ENCODE measurements at places on chromosomes 12 and 14. TPM values are rescaled to one million over a fixed set of nuclear protein-coding genes. Genes with fewer than 3 reads are reported as not detected.
A peak's percentile ranks its signal among the peaks of the same experiment; 100 is the strongest.

PPP1R36 gene
- polyA plus RNA-seq, result 0.37 TPM

IL23A gene
- 0.12 TPM for polyA plus RNA-seq

- H3K36me3 ChIP-seq, result no peaks in the 10 kb centered on the region
- no peak overlapping the region for H3K4me3 ChIP-seq
- no peaks in the 10 kb centered on the region for H3K27me3 ChIP-seq
- H3K4me1 ChIP-seq, result no peaks in the 10 kb centered on the region
- DNase-seq, result no peak
Observed at GRCh38 chr12:89801284-89801683, 92.6 kb upstream of the ATP2B1 start.

- H3K36me3 ChIP-seq, result no peaks in the 10 kb centered on the region
- DNase-seq, result no peak
- H3K4me1 ChIP-seq, result no peaks in the 10 kb centered on the region
Observed at GRCh38 chr12:122659579-122659978, 43.6 kb downstream of the HCAR2 start.

DNA sequence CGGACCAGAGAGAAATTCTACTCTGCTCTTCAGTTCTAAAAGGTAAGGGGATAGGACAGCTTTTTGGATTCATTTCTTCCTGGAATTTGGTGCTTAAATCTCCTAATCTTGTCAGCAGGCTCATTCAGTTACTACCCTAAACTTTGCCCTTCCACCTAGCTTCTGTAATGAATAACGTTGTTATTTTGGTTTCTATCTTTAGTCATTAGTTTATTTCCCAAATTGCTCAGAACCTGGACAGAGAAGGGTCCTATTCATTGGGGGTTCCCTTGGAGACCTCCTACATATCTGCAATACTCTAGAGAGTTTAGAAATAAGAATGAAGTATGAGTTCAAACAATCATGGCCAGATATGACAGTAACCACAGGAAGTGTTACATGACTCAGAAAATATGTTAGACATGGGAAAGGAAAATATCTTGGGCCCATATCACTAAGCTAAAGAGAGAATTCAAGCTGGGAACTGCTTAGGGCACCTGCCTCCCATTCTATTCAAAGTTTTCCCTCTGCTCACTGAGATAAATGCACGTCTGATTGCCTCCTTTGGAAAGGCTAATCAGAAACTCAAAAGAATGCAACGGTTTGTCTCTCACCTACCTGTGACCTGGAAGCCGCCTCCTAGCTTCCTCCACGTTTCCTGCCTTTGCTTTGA lies 87.9 kb downstream of the GAS2L3 start:
- H3K4me3 ChIP-seq, result no peak overlapping the region
- no peaks in the 10 kb centered on the region for H3K27me3 ChIP-seq
- H3K36me3 ChIP-seq, result no peaks in the 10 kb centered on the region
- no peak overlapping the region for H3K27ac ChIP-seq
- no peaks in the 10 kb centered on the region for H3K4me1 ChIP-seq

GRCh38 chr14:31071151-31071550 lies 45.0 kb upstream of the STRN3 start:
- no peaks in the 10 kb centered on the region for H3K4me1 ChIP-seq
- no peaks in the 10 kb centered on the region for H3K36me3 ChIP-seq
- peak; percentile 55 for DNase-seq
- no peak overlapping the region for H3K4me3 ChIP-seq
- H3K27me3 ChIP-seq, result no peaks in the 10 kb centered on the region
- H3K27ac ChIP-seq, result no peak overlapping the region

- no peak overlapping the region for H3K4me3 ChIP-seq
- no peak for DNase-seq
- no peaks in the 10 kb centered on the region for H3K36me3 ChIP-seq
- H3K4me1 ChIP-seq, result peaks cover 2% of the 10 kb centered on the region
- no peak overlapping the region for H3K27ac ChIP-seq
Observed at GRCh38 chr12:76317976-76318375, 30.2 kb downstream of the BBS10 start.

DNA sequence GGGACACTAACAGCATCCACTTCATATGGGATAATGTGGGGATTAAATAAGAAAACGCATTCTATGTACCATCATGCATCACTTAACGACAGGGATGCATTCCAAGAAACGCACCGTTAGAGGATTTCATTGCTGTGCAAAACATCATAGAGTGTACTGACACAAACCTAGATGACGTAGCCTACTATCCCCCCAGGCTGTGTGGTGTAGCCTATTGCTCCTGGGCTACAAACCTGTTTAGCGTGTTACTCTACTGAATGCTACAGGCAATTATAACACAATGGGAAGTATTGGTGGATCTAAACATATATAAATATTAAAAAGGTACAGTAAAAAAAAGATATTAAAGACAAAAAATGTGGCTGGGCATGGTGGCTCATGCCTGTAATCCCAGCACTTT lies 230.6 kb downstream of the KSR2 start:
- H3K27me3 ChIP-seq, result no peaks in the 10 kb centered on the region
- H3K4me1 ChIP-seq, result no peaks in the 10 kb centered on the region
- no peak overlapping the region for H3K4me3 ChIP-seq

DNA sequence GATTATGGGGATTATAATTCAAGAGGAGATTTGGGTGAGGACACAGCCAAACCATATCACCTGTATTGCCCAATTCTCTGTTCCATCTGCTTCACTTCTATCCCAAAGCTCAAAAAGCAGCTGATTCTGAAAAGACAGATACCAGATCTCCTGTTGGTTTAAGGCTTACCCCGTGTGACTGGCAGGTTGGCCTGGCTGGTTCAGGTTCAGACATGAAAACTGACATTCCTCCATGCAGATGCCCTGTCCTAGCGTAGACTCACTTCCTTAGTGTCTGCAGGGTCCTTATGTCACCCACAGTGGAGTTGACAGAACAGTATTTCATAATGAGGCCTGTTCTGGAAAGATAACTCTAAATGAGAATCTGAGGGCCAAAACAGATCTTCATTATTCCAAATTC lies 61.1 kb upstream of the FLRT2 start:
- no peak overlapping the region for H3K27ac ChIP-seq
- H3K4me1 ChIP-seq, result peaks cover 5% of the 10 kb centered on the region
- H3K4me3 ChIP-seq, result no peak overlapping the region
- no peaks in the 10 kb centered on the region for H3K27me3 ChIP-seq
- H3K36me3 ChIP-seq, result no peaks in the 10 kb centered on the region

- no peak overlapping the region for H3K27ac ChIP-seq
- no peaks in the 10 kb centered on the region for H3K4me1 ChIP-seq
- no peaks in the 10 kb centered on the region for H3K36me3 ChIP-seq
- peaks cover 2% of the 10 kb centered on the region for H3K27me3 ChIP-seq
- DNase-seq, result peak; percentile 50
- no peak overlapping the region for H3K4me3 ChIP-seq
Observed at GRCh38 chr14:70685474-70686197, 43.9 kb downstream of the TTC9 start.
